ENCODE measurements at places on chromosomes 4 and X. TPM values are rescaled to one million over a fixed set of nuclear protein-coding genes. Genes with fewer than 3 reads are reported as not detected.

Gene WDFY3
- total RNA-seq, result 229 TPM

- no peak overlapping the region for H3K27ac ChIP-seq
- no peak for DNase-seq
- peaks cover 3% of the 10 kb centered on the region for H3K27me3 ChIP-seq
Observed at GRCh38 chrX:111624169-111624568, 56.8 kb upstream of the ALG13 start.

DNA sequence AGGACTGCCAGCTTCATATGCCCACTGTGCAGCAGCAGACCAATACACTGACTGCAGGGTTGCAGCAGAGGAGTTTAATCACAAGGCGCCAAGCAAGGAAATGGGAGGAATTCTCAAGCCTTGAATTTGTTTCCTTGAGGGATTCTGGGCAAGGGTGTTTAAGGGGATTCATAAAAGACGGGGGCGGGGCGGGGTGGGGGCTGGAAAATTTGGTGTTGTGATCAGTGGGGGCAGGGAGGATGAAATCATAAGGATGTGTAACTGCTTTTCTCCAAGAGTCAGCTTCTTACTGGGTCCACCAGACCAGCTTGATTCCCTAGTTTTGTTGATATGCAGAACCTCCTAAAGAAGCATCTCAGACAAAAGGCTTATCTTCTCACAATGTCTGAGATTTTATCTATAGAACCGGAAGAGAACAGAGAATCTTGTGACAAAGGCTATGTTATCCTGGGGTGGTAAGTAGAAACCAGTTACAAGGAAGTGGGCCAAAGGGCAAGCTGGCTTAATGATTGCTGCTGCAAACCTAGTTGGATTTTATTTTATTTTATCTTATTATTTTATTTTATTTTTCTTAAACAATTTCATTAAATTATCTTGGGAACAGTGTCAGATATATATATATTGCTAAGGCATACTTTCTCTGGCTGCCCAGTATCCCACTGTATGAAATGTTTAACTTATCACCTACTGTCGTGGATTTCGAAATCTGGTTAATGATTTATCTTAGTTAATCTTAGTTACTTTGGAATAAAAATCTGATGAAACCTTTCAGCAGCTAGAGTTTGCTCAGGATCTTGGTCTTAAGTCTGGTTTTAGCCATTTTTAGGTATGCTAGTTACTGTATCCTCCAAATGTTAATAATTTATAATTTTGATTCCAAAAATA, 276.4 kb downstream of the RPA4 start:
- no peaks in the 10 kb centered on the region for H3K36me3 ChIP-seq
- no peaks in the 10 kb centered on the region for H3K4me1 ChIP-seq
- H3K27ac ChIP-seq, result no peak overlapping the region

Gene TREX2
- total RNA-seq, result 1.2 TPM

- H3K4me1 ChIP-seq, result no peaks in the 10 kb centered on the region
- no peak for DNase-seq
- H3K36me3 ChIP-seq, result no peaks in the 10 kb centered on the region
- peaks cover 14% of the 10 kb centered on the region for H3K27me3 ChIP-seq
- no peak overlapping the region for H3K4me3 ChIP-seq
Observed at GRCh38 chrX:133190877-133191738, 27.0 kb downstream of the TFDP3 start.

DNA sequence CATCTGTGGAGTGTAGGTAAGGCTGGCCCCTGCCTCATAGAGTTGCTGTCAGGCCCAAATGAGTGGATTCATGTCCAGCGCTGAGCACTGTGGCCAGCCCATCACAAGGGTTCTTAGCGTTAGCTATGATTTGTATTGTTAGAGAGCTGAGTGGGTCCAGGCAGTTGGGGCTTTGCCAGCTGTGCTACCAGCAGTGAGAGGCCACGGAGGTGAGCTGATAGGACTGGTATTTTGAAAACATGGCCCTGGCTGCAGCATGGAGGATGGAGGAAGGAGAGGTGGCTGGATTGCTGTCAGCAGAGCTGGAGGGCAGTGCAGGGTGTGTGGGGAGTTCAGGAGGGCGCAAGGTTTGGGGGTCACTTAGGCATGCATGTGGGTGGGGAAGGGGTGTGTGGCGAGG, 69.8 kb downstream of the PSAPL1 start:
- no peak overlapping the region for H3K4me3 ChIP-seq
- H3K36me3 ChIP-seq, result no peaks in the 10 kb centered on the region
- peaks cover 2% of the 10 kb centered on the region for H3K4me1 ChIP-seq
- no peak overlapping the region for H3K27ac ChIP-seq
- DNase-seq, result no peak

GRCh38 chr4:147332091-147332490, 148.8 kb upstream of the EDNRA start:
- peaks cover 7% of the 10 kb centered on the region for H3K4me1 ChIP-seq
- no peak overlapping the region for H3K27ac ChIP-seq
- H3K27me3 ChIP-seq, result no peaks in the 10 kb centered on the region
- no peak overlapping the region for H3K4me3 ChIP-seq
- H3K36me3 ChIP-seq, result no peaks in the 10 kb centered on the region
- no peak for DNase-seq

DNA sequence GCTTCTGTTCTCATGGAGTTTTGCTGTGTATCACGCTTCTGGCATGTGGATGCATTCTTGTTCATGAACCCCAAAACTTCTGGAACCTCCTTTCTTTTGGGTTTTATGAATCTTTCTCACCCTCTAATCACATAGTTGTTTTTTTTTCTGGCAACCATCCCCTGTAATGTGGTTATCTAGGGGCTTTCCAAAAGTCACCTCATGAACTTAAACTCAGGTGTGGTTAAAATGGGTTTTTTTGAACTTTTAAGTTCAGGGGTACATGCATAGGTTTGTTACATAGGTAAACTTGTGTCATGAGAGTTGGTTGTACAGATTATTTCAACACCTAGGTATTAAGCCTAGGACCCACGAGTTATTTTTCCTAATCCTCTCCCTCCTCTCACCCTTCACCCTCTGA, 1099.4 kb upstream of the SLIT2 start:
- no peak for DNase-seq
- H3K4me3 ChIP-seq, result no peak overlapping the region
- H3K36me3 ChIP-seq, result no peaks in the 10 kb centered on the region
- H3K27ac ChIP-seq, result no peak overlapping the region
- no peaks in the 10 kb centered on the region for H3K27me3 ChIP-seq
- H3K4me1 ChIP-seq, result no peaks in the 10 kb centered on the region

DNA sequence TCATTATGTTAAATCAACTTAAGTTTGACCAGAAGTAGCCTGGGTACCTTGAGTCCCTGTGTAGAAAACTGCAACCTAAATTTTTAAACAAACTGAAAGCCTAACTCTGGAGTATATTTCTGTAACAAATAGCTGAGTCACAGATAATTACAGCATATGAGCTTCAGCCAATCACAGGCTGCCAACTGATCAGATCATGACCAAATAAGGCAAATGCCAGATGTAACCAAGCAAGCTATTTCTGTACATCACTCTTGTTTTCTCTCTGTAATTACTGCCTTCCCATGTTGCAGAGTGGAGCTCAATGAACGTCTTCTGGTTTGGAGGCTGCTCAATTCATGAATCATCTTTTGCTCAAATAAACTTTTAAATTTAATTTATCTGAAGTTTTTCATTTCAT, 980.9 kb upstream of the DIAPH2 start:
- no peak overlapping the region for H3K4me3 ChIP-seq
- no peak for DNase-seq
- H3K4me1 ChIP-seq, result no peaks in the 10 kb centered on the region
- H3K27ac ChIP-seq, result no peak overlapping the region

Gene CT45A1
- total RNA-seq, result not detected

Gene SPANXN3
- not detected for total RNA-seq

Gene SPANXN4
- not detected for total RNA-seq

- H3K36me3 ChIP-seq, result no peaks in the 10 kb centered on the region
- no peaks in the 10 kb centered on the region for H3K4me1 ChIP-seq
- no peak overlapping the region for H3K4me3 ChIP-seq
- no peak overlapping the region for H3K27ac ChIP-seq
- H3K27me3 ChIP-seq, result no peaks in the 10 kb centered on the region
- no peak for DNase-seq
Observed at GRCh38 chrX:119158226-119158625, 30.6 kb upstream of the KIAA1210 start.

Gene RADX
- total RNA-seq, result 6.2 TPM

Gene GSX2
- not detected for total RNA-seq

DNA sequence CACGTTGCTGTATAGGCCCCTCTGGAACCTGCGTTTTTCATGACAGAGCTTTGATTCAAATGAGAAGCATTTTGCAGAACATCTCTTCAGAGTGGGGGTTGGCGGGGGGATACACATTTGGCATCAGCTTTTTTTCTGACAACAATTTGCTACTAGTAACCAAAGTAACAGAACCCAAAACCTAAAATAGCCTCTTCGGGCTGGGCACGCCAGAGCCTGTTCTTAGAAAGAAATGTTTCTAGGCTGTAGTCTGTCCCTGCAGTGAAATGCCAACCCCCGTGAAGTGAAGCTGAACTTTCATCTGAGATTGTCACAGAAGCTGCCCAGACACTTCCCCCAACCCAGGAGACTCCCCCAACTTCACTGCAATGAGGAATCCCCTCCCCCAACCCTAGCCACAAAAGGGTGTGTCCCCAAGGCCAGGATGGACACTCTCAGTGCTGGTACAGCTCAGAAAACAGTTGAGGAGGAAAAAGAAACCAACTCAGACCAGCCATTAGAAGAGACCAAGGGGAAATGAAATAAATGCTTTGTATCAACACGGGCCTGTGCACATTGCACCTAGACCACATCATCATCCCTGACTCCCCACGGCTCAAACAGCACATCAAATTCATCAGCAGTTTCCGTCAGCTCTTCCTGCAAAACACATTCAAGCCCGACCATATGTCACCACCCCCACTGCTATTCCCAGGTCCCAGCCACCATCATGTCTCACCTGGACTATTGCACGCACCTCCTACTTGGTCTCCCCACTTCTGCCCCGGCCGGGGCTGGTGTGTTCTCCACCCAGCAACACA, 8.4 kb upstream of the MAN2B2 start:
- H3K36me3 ChIP-seq, result no peaks in the 10 kb centered on the region
- peaks cover 5% of the 10 kb centered on the region for H3K4me1 ChIP-seq
- peaks cover 40% of the 10 kb centered on the region for H3K27me3 ChIP-seq
- no peak overlapping the region for H3K27ac ChIP-seq

Gene VCX3B
- total RNA-seq, result not detected

- H3K4me1 ChIP-seq, result no peaks in the 10 kb centered on the region
- no peaks in the 10 kb centered on the region for H3K27me3 ChIP-seq
- no peaks in the 10 kb centered on the region for H3K36me3 ChIP-seq
- H3K27ac ChIP-seq, result no peak overlapping the region
- H3K4me3 ChIP-seq, result no peak overlapping the region
- DNase-seq, result peak; percentile 45
Observed at GRCh38 chr4:184039963-184040383, 134.9 kb downstream of the STOX2 start.

DNA sequence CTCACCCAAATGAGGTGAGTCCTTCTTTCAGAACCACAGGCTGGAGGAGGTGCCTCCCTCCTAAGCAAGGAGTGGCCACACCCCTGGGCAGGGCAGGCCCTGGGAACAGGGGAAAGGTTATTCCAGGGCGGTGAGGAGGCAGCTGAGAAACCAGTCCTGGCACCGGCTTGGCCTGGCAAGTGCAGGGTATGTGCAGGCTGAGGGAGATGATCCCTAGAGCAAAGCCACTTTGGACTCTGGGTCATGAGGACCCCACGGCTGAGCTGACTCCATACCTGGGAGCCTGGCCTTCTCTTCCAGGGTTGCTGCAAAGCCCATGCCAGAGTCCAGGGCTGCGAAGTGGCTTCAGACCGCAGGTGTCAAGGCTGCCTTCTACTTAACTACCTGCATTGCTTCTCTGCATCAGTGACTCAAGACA, 49.5 kb upstream of the HELT start:
- H3K27ac ChIP-seq, result no peak overlapping the region
- H3K4me3 ChIP-seq, result no peak overlapping the region
- no peak for DNase-seq
- H3K4me1 ChIP-seq, result no peaks in the 10 kb centered on the region
- H3K36me3 ChIP-seq, result no peaks in the 10 kb centered on the region
- no peaks in the 10 kb centered on the region for H3K27me3 ChIP-seq

GRCh38 chrX:68828740-68829581, at the start of gene EFNB1:
Gene EFNB1 (plus strand): TSS chrX:68829021. CDS start chrX:68829777, 756 bp downstream.
- H3K27me3 ChIP-seq, result no peaks in the 10 kb centered on the region
- no peaks in the 10 kb centered on the region for H3K36me3 ChIP-seq
- H3K4me1 ChIP-seq, result peaks cover 3% of the 10 kb centered on the region
- peak within 1 kb of the TSS; percentile 77 for H3K27ac ChIP-seq
- peak within 1 kb of the TSS; percentile 68 for H3K4me3 ChIP-seq

DNA sequence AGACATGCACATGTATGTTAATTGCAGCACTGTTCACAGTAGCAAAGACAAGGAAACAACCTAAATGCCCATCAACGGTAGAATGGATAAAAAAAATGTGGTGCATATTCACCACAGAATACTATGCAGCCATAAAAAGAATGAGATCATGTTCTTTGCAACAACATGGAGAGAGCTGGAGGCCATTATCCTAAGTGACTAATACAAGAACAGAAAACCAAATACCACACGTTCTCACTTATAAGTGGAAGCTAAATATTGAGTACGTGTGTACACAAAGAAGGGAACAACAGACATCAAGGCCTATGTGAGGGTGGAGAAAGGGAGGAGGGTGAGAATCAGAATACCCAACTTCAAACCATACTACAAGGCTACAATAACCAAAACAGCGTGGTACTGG, 17.4 kb upstream of the LNX1 start:
- no peaks in the 10 kb centered on the region for H3K4me1 ChIP-seq
- no peak overlapping the region for H3K4me3 ChIP-seq
- DNase-seq, result no peak
- H3K27me3 ChIP-seq, result no peaks in the 10 kb centered on the region

DNA sequence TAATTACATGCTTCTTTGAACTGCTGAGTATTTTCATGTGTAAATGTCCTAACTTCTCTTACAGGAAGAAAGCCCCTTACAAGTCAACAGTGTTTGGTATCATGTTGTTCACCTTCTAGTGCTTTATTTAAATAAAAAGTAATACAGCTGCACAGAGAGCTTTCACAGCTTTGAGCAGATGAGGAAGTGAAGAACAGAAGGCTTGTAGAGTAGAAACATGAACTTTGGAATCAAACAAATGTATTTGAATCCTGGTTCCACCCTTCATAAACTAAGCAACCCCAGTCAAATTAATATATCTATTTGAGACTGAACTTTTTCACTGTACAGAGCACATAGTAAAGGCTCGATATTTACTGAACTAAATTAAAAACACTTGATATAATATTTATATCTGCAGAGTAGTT, 120.5 kb downstream of the CAMK2D start:
- no peaks in the 10 kb centered on the region for H3K27me3 ChIP-seq
- peak overlapping the region; percentile 21 for H3K27ac ChIP-seq
- DNase-seq, result no peak
- peaks cover 10% of the 10 kb centered on the region for H3K4me1 ChIP-seq

DNA sequence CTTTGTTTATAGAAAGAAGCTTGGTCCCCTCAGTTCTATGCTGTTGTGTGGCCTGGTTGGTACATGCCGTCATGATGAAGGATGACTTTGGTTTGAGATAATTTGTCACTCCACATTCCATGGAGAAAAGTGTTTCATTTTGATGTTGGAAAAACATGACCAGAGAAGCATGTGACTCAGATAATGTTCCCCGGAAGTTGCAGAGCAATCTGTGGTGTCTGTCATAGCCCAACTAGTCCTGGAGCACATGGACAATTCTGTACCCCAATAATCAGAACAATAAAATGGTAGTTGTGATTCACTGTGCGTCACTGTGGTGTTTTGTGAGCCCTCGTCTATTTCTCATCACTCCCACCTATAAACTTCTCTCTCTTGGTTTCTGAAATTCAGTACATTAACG, 85.1 kb downstream of the PDK3 start:
- H3K4me3 ChIP-seq, result no peak overlapping the region
- H3K27ac ChIP-seq, result no peak overlapping the region
- H3K4me1 ChIP-seq, result no peaks in the 10 kb centered on the region
- DNase-seq, result no peak
- no peaks in the 10 kb centered on the region for H3K36me3 ChIP-seq

Gene IL2
- total RNA-seq, result not detected
